Stimulated activated CD4-positive, alpha-beta T cell treated with anti-CD3 and anti-CD28 coated beads, Interleukin-2, amount 100 ng/mL, for 48 hours (primary cell): ENCODE measurements at places on chromosomes 4 and X.
A peak's percentile ranks its signal among the peaks of the same experiment; 100 is the strongest.

DNA sequence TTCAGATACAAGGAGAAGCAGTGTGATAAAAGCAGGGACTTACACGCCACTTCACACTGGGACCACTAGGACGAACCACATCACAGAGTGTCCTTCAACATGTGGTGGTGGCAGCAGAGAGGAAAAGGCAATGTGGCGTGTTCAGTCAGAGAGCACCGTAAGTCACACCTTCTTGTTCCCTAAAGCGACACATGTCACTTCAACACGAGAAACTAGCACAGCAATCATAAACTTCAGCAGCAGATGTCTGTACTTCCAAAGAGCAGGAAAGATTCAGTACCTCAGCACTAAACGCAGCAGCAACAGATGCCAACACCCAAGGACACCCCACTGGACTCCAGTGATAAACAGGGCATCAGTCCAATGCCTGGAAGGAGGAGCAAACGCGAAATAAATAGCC, 96.7 kb downstream of the AREG start:
- no peak for DNase-seq

GRCh38 chr4:86946868-86947500, 12.2 kb downstream of the AFF1 start:
- DNase-seq = no peak

DNA sequence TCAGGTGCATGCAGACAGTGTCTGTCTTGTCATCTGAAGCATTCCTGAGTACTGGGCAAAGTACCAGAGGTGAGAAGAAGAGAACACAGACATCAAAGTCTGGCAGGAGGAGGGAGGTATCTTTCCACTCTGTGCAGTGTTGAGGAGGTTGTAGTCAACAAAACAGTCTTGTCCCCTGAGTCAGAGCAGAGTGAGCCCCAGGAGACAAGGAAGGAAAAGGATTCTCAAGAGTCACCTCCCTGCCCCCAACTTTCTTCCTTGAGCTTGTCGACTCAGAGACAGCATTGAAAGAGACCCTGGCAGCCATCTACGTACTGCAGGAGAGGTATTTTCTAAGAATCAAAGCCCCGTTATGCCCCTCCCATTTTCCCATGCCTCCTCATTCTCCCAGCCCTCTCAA, 4.4 kb upstream of the SRPX start:
- no peak for DNase-seq

DNA sequence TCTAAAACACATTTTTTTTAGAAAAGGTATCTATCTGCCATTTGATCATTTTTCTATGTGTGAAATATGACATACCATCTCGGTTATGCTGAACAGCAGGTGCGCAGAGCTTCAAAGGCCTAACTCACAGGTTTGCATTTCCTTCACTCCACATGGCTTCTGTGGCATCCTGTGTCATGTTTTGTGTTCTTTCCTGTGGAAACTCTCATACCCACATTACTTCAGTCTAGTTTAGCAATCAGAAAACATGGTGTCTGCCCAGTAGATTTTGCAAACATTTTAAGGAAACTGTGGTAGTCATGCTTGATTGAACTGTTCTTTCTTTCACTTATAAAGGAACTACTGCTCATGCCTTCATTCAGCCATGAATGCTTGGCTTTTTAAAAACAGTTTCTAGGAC, 11.3 kb upstream of the ARAP2 start:
- DNase-seq = peak; percentile 30

- no peak for DNase-seq
Observed at GRCh38 chr4:65502131-65502701, 168.1 kb downstream of the EPHA5 start.

DNA sequence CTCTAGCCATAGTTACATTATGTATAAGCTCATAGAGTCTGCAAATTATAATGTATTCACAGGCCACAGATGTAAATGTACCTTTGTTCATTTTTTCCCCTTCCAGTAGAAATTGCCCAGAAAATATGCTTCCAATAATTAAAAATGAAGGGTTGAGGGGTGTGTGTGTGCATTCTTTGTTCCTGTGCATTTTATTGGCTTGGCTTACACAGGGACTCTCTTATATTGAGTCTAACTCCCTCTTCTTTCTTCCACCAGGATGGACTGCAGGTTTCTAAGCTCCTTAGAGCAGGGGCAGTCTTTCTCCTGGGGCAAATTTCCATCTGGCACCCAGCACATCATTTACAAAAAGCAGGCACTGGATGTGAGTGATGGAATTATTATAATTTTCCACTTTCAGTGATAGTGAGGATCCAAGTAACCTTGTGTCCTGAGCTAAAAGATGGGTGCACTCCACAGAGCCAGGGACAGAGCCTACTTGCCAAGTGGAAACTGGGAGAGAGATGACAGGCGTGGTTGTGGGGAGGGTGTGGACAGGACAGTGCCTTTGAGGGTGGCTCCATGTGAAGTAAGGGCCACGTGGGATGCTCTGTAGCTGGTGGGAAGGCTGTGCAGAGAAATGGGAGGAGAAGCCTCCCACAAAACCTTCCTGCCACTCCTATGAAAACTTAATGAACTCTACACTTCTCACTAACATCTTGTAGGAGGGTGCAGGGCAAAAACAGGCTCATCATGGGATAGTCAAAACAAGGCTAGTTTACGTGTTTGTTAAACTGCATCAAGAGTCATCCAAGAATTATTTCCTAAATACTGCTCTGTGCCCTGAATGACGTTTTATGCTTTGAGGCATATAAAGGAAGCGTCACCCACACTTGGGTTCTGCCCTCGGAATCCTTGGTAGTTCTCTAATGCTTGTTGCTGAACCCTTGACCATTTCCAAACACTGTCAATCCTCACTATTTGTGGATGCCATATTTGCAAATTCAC, 16.0 kb downstream of the IGFBP7 start:
- DNase-seq = no peak

GRCh38 chr4:15368856-15369255, 59.0 kb upstream of the C1QTNF7 start:
- no peak for DNase-seq

DNA sequence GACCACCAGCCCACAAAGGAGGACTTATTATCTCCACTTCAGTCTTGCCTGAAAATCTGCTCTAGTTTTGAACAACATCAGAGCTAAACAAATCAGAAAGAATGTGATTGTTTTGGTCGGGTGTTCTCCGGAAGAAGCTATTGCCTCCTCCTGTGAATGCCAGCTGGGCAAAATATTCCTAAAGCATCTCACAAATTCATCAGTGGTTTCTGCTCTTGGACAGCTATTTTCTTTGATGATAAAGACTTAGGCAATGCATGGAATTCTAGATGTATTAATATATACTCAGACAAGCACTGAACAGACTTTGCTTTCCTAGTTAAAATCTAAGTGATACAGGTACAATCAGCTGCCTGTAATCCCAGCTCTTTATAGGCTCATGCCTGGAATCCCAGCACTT, 71.8 kb downstream of the ASMT start:
- no peak for DNase-seq

GRCh38 chr4:39067451-39067850, 5.4 kb downstream of the KLHL5 start:
- DNase-seq = no peak

GRCh38 chrX:132592880-132593279, 104.0 kb upstream of the MBNL3 start:
- DNase-seq = no peak

DNA sequence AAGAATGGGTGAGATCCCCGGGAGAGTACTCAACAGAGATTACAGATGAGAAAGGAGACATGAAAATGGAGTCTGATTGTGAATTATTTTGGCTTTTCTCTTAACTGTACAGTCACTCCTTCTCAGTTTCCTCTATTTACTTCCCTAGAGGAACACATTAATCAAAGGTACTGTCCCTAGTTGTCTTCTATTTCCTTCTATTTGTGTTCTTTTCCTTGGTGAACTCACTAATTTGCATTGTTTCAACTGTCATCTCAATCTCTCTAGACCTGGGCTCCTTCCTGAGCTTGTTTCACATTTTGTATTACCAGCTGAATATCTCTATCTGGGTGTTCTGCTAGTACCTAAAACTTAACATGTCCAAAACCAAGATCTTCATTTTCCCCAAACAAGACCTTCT, 59.8 kb downstream of the ABCB7 start:
- DNase-seq = no peak

GRCh38 chrX:34063616-34064015, 68.5 kb downstream of the FAM47A start:
- DNase-seq = no peak

DNA sequence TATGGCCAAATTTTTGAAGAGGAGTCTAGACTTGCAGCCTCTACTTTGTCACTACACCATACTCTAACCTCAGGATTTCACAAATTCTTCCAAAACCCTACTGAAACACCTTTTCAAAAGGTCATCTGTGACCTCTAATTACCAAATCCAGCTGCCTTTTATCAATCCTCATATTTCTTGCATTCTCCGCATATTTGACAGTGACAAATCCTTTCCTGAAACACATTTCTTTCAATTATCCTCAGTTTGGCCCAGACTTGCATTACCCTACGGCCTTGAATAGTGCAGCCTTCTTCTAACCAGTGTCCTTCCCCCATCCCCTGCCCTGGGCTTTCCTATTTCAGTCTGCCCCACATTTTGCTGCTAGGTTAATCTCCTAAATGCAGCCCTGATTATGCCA, 25.5 kb downstream of the MID2 start:
- DNase-seq = no peak

DNA sequence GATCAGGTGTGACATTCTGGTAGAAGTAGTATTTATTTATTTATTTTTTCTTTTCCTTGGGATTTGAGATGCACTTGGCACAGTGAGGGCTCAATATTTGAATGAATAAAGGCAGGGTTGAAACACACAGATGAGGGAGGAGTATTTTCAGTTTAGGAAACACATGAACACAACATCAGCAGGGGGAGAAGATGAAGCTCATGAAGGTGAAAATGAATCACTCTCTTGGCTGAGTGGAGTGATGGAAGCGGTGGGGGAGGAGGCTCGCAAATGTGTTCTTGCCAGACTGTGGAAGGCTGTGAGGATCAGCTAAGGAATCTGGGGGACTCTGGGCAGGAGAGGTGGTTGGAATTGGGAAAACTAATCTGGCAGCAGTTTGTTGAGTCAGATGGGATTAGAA, 55.3 kb downstream of the ARHGAP10 start:
- DNase-seq = no peak

- DNase-seq = no peak
Observed at GRCh38 chr4:188221090-188221489, 81.8 kb downstream of the TRIML1 start.

DNA sequence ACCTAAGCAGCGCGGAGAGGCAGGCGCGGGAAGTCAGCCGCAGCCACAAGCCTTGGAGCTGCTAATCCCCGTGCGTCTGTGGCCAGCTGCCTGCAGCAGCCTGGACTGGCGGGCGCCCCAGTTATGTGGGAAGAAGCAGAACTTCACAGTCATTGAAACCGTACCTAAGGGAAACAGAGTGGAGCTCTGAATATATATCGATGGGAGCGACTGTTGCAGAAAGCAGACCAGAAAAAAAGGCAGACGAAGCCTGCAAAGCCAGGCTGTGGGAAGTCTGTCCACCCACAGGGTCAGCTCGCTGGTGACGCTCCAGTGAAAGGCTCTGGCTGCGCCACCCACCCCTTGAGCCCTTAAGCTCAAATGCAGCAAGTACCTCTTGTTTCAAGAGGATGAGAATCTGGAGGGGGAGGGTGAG, 24.7 kb downstream of the KCNE5 start:
- DNase-seq = no peak

GRCh38 chr4:56856656-56857055, 35.2 kb upstream of the SPINK2 start:
- DNase-seq = no peak

GRCh38 chr4:125369098-125369497, 54.3 kb downstream of the FAT4 start:
- no peak for DNase-seq

- DNase-seq = no peak
Observed at GRCh38 chrX:97009391-97009790, 125.7 kb downstream of the RPA4 start.

GRCh38 chrX:38126179-38126578, 94.5 kb downstream of the SRPX start:
- DNase-seq = no peak

GRCh38 chr4:171464499-171464898, 348.7 kb upstream of the GALNTL6 start:
- no peak for DNase-seq

- no peak for DNase-seq
Observed at GRCh38 chr4:106450249-106450648, 81.7 kb upstream of the GIMD1 start.

- no peak for DNase-seq
Observed at GRCh38 chrX:8731559-8732395, at the start of gene ANOS1. Gene ANOS1, minus strand, starts transcription at chrX:8732137. Its CDS starts 101 bp downstream, at chrX:8732036.

GRCh38 chr4:17153572-17153971, 255.1 kb upstream of the LDB2 start:
- no peak for DNase-seq

DNA sequence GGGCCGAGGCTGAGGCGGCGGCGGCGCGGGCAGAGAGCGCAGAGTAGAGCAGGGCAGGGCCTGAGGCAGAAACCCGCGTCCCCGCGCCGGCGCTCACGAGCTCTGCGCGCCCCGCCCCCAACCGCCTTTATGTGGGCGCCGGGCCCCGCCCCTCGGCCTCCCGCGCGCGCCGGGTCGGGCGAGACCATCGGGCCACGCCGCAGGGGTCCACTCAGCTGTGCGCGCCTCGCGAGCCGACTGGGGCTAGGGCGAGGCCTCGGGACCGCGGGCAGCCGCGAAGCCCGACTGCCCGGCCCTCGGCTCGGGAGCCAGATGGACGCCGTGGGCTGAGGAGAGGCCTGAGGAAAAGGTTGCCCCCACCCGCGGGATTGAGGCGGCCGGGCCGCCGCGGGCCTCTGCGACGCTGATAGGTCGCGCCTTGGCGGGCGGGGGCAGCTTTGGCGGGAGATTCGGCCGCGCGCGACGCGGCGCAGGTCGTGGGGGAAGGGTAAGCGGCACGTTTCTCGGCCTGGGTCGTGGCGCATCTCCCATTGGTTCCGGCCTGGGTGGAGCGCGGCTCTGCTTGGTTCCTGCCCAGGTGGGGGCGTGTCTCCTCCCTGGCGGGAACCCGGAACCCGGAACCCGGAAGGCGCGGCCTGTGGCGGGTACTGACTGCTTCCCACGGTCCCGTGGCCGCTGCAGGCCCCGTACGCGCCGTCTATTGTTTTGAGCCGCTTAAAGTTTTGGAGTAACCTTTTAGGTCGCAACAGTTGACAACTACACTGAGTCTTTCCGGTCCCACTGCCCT, at the start of gene SLBP:
Gene SLBP (minus strand): TSS at position 104 of the 787 bp plus-strand sequence. CDS start 131 bp downstream, outside the sequence.
- DNase-seq = peak; percentile 98

DNA sequence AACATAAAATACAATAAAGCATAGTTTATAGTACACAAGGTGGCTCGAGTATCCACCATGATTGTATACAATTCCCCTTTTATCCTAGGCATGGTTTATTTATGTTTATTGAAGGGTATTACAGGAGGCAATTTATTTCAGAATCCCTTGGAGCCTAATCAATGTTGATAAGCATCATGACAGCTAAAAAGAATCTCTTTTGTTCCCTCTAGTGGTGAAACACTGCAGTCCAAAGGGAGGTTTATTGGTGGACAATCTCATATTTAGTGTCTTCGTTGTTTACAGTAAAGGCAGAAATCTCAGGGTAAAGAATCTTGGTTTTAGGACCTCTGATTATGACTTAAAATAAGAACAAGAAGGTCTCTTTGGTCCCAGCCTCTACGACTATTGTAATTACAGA, 1712.5 kb downstream of the C4orf33 start:
- DNase-seq = no peak
